ENCODE measurements at places on chromosomes 7 and 10.

- no peak for DNase-seq
Measured at GRCh38 chr10:16713290-16713689, 103.9 kb downstream of the RSU1 start.

DNA sequence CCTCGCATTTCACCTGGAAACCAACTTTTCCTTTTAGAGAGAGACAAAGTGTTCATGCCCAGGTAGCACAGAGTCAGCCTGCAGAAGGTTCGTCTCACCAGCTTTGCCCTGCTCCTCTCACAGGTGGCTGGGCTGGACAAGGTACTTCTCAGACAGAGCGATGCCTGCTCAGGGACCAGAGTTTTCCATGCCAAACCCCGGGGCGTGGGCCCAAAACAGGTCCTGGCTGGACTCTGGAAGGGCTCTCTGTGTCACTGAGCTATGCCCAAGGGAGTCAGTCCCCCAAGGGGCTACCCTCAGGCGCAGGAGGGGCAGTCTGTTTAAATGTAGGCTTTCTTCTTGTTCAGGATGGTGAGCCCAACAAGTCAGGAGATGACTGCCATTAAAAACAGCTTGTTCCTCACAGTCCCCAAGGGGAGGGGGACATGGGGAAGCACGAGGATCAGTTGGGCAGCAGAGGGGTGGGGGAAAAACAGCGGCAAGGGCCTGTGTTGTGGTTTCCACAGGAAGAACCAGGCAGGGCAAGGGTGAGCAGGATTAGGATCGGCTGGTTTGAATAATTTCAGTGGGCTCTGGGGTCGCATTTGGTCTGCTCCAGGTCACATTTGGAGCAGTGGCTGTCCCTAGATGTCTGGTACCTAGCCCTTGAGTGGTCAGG, 55.5 kb upstream of the FIGNL1 start:
- no peak for DNase-seq

GRCh38 chr7:37916017-37916672, 472 bp downstream of the SFRP4 start:
- no peak for DNase-seq

DNA sequence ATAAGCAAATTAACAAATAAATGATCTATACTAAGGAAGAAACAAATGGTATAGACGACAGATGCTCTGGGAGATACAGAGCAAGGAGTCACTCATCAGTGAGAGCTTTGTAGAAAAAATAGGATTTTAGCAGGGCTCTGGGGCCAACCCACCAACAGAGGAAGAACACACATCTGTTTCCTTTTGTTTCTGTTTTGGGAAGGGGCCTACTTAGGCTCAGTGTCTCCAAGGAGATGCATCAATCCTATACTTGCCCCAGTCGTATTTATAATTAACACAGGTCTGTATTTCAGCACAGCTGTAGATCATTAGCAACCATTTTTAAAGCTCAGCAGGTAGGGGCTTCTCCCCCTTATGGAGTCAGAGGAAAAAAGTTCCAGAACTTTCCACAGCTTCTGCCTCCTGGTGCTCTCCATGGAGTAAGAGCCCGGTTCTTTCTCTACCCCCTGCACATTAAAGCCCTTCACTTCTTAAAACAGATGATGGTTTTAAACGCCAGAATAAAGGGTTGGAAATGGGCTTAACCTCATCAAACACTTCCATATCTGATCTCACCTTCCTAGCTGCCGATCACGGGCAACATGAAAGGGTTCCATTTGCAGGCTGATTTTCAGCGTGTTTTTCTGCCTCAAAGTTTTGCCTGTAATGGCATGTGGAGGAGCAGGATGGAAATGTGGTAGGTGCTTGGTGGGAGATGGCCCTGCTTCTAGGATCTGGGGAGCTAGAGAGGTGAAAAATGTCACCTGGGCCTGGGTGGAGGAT, 291.7 kb downstream of the TCF7L2 start:
- no peak for DNase-seq

DNA sequence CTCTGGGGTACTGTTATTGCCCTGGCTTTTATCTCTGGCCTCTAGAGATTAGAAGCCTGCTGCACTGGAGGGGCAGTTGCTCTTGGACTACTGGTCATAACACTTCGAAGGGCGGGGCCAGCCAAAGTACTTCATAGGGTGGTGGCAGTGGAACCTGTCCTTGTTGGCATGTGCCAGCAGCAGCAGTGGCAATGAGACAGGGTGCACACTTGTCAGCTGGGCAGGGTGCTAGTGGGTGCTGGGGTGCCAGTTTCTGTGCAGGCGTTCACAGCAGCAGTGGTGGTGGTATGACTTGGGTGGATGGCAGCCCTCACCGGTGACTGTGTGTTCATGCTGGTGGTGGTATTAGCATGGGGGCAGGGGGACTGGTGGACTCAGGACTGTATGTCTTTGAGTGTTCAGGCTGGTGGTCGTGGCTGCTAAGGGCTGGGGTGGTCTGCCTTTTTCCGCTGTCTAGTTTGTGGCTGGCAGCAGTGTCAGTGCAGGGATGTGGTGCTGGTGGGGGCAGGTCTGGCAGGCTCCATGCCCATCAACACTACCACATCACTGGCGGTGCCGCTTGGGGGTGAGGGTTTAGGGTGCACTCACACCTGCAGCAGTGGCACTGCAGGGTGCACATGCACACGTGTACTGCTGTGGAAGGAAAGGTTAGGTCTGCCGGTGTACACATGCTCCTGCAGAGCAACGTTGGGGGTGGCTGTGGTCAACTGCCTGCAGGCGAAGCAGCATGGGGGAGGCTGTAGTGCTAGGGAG, 176.1 kb upstream of the CDC14C start:
- DNase-seq = no peak

DNA sequence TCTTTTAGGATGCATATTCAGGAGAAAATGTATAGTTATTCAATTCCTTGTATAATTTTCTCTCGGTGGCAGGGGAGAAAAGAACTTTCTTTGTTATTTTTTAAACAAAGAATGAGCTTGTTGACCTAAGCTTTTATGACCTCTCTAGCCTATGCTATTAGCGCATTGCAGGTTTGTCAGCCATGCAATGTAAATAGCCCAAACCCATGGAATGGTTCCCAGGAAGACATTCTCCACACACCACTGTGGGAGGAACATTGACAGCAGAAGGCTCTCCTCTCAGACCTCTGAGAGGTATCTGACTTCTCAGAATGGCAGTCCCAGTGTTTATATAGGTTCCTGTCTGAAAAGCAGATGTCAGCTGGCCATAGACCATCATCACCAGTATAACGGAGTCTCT, 19.6 kb upstream of the AGBL3 start:
- DNase-seq = no peak

GRCh38 chr7:128081351-128081750, 50.1 kb upstream of the LRRC4 start:
- DNase-seq = no peak

DNA sequence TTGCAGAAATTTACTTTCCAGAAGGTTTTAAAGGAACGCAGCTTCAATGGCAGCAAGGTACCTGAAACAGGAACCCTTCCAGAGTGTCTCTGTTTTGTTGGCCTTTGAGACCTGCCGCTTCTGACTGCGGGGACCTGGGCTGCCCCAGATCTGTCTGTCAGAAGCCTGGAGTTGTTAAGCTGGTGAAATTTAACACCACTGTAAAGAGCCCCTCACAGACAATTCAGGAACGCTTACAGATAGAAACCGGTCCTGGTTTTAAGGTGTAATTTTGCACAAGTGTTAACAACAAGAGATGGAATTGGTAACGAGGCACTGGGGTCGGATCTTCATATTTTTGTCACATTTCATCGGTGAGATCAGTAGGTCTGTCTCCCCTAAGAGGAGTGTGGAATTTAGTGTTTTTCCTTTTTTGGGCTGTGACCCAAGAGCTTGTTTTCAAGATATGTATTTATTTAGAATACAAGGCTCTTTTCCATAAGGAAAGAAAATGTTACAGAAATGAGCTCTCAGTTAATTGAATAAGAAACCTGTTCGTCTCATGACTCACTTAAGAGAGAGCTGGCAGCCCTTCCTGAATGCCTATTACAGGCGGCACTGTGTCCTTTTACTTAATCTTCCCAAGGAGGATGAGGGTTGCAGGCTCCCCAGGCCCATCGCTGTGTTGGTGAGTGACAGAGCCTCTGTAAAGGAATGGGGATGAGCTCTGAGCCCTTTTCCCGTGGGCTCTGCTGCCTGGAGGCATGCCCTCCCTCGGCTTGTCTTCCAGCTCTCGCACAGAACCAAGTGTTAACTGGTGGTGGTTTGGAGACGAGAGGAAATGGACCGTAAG, 168.7 kb downstream of the CUX1 start:
- no peak for DNase-seq

- no peak for DNase-seq
Measured at GRCh38 chr10:48505394-48506112, 99.3 kb downstream of the ARHGAP22 start.

DNA sequence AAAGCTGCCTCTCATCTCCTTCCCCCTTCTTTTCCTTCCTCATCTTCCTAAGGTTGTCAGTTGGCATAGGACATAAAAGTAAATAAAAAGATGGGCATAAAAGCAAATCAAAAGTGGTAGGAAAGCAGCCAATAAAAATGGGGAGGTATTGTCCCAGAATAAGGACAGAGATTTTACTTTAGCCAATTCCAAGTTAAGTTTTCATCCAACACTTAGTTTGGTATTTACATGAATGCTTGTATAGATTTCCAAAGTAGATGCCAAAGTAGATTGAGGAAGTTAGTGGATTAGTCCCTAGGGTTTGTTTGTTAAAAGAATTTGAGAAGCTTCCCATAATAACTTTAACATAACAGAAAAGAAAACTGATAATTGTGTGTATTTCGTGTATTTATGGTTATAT, 33.7 kb downstream of the HDAC9 start:
- no peak for DNase-seq

DNA sequence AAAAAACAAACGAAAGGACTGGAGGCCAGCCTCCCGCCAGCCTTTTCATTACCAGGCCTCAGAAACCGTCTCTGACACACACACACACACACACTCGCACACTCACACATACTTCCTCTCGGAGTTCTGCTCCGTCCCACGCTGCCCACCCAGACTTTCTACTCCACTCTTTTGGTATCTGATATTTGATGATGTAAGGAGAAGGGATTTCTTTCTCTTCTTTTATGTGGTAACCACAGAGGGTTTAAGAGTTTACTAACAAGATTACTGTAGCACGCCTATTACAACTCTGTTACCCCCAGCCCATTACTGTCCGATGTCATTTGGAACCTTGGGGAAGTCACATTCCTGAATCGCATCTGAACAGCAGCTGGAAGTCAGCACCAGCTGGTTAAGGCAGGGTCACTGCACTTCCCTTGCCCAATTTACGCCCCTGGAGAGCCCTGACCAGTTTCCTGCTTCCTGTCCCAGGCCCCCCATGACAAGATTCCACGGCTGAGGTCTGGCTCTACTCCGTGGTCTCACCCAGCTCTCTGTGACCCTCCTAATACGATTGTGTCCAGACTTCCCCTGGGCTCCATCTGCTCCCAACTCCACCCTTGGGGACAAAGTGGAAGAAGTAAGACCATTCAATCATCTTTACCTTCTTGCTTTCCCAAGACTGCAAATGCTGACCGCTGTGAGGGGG, 1.1 kb downstream of the DENND2A start:
- no peak for DNase-seq

- DNase-seq = no peak
Measured at GRCh38 chr7:28782362-28782761, 175.8 kb downstream of the TRIL start.
